Stimulated activated CD8-positive, alpha-beta memory T cell treated with anti-CD3 and anti-CD28 coated beads, Interleukin-15, amount 100 ng/mL, for 48 hours (primary cell): ENCODE measurements at places on chromosomes 4 and X.
A peak's percentile ranks its signal among the peaks of the same experiment; 100 is the strongest.

DNA sequence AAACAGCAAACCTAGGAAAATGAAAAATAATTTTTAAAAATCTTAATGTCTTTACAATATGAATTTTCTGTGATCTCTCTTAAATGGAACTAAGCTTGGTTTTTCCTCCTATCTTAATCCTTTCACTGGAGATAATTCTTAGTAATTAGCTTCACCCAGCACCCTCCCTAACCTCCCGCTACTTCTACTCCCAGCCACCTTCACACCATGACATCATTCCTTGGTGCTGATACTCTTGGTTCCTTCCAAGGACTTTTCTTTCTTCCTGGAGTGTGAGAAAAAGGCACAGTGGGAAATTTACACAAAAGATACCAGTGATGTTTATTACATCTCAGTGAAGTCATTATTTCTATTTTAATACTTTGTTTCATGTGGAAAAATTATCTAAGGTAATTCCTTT lies 163.6 kb upstream of the PLAC1 start:
- no peak for DNase-seq

DNA sequence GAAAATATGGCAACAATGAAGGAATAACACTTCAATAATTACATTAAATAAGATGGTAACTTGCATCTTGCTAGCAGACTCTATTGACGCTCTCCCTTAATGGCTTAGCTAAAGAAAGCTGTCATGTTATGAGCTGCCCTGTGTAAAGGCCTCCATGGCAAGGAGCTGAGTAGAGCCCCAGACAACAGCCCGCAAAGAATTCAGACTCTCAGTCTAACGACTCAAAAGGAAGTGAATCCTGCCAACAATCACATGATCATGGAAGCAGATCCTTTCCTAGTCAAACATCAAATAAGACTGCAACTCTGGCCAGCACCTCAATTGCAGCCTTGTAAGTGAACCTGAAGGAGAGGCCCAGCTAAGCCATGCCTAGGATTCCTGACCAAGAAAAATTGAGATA lies 157.6 kb downstream of the MAB21L2 start:
- DNase-seq, result no peak

GRCh38 chr4:75714704-75715103 lies 9.7 kb upstream of the USO1 start:
- no peak for DNase-seq

GRCh38 chr4:2942532-2943363 lies 20.5 kb downstream of the NOP14 start:
- no peak for DNase-seq

- no peak for DNase-seq
These were observed 56.6 kb downstream of the AREG start for GRCh38 chr4:74501579-74501978.

- DNase-seq, result peak; percentile 6
These were observed 661 bp downstream of the SPIN4 start for GRCh38 chrX:63350465-63350877.
